ENCODE measurements at places on chromosomes 4 and X. TPM values are rescaled to one million over a fixed set of nuclear protein-coding genes. Genes with fewer than 3 reads are reported as not detected.

UGT8 gene
- 2.1 TPM for total RNA-seq

MAGEC1 gene
- not detected for total RNA-seq

MAB21L2 gene
- total RNA-seq = under 0.01 TPM

TMEM255A gene
- 3.1 TPM for total RNA-seq

UCHL1 gene
- total RNA-seq = 12.5 TPM

MND1 gene
- 6.8 TPM for total RNA-seq

SSX1 gene
- total RNA-seq = not detected

TMEM156 gene
- under 0.01 TPM for total RNA-seq

GSPT2 gene
- 5.2 TPM for total RNA-seq

PRDX4 gene
- 146 TPM for total RNA-seq

TRPC5OS gene
- not detected for total RNA-seq

NAP1L3 gene
- 7.3 TPM for total RNA-seq

ERCC6L gene
- total RNA-seq = 0.52 TPM

TCEAL7 gene
- 112 TPM for total RNA-seq

BCAP31 gene
- total RNA-seq = 83.0 TPM

GPR34 gene
- 13.6 TPM for total RNA-seq

SOX3 gene
- total RNA-seq = not detected

SPARCL1 gene
- 116 TPM for total RNA-seq

ALPK1 gene
- 9.4 TPM for total RNA-seq

OPHN1 gene
- total RNA-seq = 16.7 TPM

Data from skeletal muscle tissue (tissue), 5 donors.